ENCODE measurements at places on chromosomes 2 and 18.

DNA sequence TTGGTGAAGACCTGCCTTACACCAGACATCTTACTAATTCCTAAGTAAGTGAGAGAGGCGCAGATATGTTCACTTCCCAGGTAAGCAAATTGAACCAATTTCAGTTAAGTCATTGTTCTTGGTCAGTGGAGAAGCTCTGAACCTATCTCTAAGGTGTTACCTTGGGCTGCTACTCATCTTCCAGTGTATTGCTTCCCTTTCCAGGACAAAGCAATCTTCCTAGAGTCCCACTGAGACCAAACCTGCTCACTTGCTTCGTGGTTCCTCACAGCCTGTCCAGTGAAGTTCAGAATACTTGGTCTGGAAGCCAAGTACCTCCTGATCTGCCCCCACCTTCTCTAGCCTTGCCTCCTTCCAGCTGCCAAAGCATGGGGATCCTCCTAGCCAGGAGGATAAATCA is 22.5 kb upstream of the GBX2 start:
- DNase-seq: no peak

DNA sequence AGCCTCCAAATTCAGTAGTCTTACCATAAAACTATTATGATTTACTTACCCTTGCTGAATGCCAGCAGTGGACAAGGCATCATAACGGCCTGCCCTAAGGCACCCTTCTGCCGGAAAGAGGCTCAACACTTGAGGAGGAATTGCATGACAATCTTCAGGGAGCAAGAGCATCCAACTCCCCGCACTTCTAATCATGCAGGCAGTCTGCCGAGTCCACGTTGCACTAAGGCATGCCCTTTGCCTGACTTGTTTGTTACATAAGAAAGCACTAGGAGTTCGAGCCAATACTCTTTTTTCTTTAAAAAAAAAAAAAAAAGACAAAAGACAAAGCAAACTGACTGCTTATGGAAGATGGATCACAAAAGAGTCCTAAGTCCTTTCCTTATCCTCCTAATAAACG is 17.9 kb upstream of the SPTBN1 start:
- no peak for DNase-seq

GRCh38 chr2:190507135-190507534 is 27.4 kb downstream of the NEMP2 start:
- DNase-seq: no peak

DNA sequence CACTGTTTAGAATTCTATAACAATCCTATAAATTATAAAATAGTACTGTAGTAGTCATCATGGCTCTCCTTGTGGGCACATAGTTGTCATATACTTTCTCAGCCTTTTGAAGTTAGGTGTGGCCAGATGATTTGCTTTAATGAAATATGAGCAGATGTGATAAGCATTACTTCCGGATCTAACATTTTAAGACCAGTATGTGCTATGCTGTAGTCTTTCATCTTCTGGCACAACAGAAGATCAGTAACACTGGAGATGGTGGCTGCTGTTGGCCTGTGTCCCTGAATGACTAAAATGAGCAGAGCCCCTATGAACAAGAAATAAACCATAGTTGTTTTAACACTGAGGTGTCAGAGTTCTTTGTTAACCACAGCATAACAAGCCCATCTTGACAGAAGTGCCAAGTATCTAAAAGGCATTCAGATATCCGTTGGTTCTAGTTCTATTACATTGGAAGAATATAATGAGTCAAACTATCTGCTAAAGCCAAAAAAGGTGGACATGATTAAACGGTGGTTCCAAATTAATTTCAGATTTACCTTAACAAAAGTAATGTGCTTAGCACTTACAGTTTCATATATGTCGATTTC is 6.3 kb downstream of the MEX3C start:
- DNase-seq: no peak

DNA sequence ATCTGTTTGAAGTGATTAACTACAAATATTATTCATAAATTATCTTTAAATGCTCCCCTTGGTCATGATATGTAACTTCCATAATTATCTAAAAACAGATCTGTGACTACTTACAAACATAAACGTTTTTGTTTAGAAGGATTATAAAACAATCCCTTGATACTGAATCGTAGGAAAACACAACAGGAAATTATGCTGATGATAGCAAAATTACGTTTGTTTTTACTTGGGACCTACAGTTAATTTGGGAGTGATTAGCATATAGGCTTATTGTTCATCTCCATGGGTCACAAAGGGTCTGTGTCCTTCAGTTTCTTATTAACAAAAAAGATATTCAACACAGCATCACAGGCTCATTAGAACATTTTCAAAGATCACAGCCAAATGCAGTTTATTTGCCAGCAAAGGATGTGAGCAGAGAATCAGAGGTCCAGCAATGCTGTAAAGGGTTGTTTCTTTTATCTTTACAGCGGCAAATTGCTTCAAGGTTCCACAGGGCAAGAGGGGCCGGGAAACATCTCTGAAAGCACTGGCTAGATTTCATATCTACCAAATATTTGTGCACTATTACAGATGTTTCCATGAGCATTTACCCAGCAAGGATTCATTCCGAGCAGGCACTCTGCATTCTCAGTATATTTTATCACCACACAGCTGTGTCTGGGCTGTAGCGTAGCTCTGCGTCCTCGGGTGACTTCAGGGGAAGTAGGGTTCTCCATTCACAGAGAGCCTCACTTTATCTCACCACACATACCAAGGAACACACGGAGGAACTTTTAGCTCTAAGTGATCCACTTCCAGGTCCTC is 4.1 kb downstream of the CCDC195 start:
- no peak for DNase-seq

DNA sequence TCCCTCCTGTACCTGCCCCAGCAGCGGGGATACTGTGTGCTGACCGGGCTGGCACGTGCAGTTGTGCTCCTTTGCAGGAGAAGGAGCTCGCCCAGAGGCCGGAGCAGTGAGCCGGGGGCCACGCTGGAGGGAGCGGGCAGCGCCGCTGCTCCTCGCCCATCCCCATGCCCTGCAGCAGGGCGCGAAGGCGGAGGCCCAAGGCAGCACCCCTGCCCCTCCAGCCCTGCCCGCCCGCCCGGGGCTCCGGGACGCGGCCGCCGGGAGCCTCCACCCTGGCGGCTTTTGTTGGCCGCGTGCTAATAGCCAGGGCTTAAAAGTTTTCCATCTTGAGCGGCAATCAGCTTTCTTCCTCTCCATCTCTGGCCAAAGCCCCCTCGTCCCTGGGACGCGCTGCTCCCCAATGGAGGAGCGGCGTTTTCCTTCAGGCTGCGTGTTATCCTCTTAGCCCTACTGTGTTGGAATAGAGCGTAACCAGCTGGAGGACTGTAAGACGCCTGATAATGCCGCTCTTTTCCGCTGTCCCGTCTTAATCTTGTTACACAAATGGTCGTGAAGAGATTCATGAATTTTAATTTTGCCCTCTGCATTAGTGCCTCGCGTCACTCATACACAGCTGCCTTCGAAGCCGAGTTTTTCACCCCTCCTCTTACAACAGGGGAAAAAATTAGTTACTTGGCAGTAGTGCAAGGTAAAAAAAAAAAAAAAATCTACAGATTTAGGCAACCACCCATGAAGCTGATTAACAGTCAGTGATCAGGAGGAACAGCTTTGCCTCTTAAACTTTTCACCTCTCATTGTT is 172.9 kb upstream of the SIX3 start:
- no peak for DNase-seq

DNA sequence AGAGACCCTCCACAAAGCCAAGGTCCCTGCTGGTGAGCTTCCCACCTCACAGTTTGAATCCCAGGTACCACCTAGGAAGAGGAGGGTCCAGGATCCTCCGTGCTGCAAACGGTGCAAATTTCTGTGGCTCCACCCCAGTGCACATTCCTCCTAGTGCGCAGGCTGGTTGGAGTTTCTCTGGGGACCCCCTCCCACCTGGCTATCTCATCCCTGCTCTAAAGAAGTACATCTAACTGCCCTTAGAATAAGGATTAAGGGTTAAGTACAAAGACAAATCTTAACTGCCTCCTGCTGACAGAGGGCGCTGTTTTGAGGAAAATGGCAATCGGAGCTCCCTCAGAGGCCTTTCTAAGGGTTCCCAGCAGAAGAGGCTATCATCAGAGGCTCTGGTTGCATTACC is 109.6 kb upstream of the FSIP2 start:
- DNase-seq: no peak

GRCh38 chr18:77168811-77169311 is 36.3 kb upstream of the MBP start:
- no peak for DNase-seq

- no peak for DNase-seq
Measured at GRCh38 chr18:8264861-8265411, 344.3 kb upstream of the RAB12 start.

GRCh38 chr18:62979176-62979575 is 263.8 kb downstream of the PHLPP1 start:
- DNase-seq: no peak

DNA sequence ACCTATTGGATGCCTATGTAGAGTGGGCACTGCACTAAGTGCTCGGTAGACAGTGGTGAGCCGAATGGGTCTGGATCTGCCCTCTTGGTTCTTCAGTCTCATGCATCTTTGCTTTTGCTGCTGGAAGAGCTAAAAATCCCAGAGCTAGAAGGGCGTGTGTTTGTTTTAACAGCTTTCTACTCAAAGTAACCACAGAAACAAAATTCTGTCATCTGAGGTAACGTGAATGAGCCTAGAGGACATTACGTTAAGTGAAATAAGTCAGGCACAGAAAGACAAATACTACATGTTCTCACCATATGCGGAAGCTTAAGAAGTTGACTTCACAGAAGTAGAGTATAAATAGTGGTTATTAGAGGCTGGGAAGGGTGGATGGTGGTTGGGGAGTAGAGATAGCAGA is 119.8 kb downstream of the PLB1 start:
- DNase-seq: no peak

- no peak for DNase-seq
Measured at GRCh38 chr18:72235422-72235821, 308.7 kb downstream of the CBLN2 start.

DNA sequence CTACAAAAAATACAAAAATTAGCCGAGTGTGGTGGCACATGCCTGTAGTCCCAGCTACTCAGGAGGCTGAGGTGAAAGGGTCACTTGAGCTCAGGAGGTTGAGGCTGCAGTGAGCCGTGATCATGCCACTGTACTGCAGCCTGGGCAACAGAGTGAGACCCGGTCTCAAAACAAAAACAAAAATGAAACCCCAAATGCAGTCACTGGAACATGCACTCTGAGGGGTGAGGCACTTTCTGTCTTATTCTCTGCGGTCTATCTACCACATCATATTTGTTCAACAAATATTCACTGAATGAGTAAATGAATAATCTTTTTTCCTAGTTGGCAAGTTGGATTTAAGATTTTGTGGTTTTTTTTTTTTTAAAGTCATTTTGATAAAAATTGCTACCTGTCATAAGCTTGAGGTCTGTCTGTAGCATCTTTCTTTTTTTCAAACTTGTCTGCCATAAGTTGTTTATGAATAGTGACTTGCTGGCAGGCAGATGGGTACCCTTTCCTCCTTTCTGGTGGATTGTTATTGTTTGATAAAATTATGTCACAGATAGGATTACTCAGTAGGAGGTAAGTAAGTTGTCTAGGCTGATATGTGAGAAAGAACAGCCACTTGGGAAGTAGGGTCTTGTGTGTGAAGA is 11.8 kb downstream of the CHRNA1 start:
- DNase-seq: no peak

- no peak for DNase-seq
Measured at GRCh38 chr18:76459687-76460350, 35.2 kb downstream of the ZNF516 start.

DNA sequence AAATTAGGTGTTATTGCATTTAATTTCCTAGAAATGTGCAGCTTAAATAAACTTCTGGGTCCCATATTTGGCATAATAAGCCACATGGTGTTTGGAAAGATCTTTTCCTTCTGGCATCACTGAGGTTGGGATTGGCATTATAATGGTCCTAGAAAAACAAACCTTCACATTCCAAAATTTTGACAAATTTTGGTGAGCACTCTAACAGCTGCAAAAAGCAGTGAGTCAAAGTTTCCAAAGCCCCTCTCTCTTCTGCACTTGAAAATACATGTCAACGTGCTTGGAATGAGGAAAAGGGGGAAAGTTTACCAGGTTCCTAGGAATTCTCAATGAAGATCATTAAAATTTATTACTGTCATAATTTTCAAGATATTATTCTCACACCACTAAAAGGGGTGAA is 77.8 kb upstream of the STK17B start:
- DNase-seq: no peak

DNA sequence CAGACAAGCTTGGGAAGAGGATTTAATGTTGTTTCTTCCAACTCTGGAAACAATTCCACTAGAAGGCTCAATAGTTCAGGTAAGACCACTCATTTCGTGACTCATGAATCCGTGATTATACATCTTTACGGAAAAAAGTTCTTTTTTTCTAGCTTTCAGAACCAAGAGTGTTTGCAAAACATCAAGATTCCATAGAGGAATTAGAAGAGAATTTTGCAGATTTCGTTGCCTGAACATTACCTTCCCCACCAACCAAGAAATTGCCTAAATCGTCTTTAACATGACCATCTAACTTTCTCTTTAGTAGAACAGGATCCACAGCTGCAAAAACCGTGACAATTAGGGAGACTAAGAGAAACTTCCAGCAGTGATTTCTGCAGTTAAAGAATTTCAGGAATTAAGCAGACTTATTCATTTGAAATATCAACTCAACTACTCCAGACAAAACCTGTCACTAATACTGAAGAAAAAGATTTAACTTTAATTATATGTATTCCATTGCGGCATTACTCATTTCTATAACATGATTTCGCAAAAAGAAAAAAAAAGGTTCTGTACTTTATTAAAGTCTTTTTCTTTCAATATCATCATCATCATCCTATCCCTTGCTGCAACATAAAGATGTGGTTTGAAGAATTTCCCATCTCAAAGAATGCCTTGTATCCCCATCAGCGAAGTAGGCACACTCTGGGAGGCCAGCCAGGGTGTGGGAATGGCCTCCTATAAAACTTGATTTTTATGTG is 1.9 kb upstream of the NAB1 start:
- no peak for DNase-seq

GRCh38 chr2:152861349-152861942 is 143.0 kb downstream of the ARL6IP6 start:
- no peak for DNase-seq

- DNase-seq: no peak
Measured at GRCh38 chr2:62204998-62205496, 9.1 kb downstream of the B3GNT2 start.

DNA sequence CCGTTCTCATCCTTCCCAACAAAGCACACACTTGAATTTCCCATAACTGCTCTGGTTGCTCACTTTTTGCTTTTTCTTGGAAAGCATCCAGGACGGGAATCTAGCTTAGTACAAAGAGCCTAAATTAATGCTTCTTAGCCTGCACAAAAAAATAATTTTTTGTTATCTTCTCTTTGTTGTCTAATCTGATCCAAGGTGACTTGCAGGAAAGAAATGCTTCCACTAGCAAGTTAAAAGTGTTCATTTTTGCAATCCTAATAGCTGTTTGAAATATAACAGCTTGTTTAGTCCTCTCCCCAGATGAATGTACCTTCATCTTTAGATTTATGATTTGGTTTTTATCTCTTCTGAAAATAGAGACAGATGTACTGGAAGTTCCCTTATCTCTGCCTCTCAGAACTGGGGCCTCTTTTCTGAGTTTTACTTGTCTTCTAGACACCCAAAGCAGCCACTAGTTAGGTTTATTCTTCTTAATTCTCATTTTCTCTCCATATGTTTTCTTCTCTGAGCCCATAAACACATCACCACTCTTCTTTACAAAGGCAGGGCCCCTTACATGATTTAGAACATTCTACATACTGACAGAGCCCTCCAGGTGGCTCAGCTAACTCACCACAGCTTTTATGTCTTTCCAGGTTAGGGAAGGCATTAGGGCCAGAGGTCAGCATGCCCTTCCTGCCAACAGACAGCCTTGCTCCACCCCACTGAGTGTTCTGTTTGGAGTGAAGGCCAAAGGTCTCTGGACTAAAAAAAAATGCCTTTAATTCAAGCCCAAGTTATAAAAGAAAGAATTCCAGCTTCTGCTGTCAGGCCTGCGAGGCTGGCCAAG is 74.7 kb upstream of the MAP4K3 start:
- DNase-seq: no peak

Data from activated CD4-positive, alpha-beta T cell treated with anti-CD3 and anti-CD28 coated beads for 4 hours (primary cell).